ENCODE measurements at places on chromosomes 2 and 18. TPM values are rescaled to one million over a fixed set of nuclear protein-coding genes. Genes with fewer than 3 reads are reported as not detected.

DNA sequence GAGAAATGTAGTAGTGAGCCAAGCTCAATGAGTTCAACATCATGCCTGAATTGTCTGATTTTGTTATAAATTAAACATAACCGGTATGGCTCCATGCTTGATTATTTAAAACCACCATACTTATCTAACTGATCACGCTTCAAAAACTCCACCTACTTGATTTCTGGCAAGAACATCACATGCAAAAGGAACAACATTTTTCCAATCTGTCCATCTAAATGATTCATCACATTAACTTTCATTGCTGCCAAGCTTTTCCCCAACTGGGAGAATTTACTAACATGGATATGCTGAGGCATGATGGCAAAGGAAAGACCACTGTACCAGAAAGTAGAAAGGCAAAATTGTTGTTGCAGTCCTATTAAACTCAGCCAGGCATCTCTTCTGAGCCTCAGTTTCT lies 286.8 kb downstream of the TRIB2 start:
- no peak for DNase-seq

GRCh38 chr2:63000801-63001200 lies 49.8 kb upstream of the OTX1 start:
- DNase-seq, result no peak

DNA sequence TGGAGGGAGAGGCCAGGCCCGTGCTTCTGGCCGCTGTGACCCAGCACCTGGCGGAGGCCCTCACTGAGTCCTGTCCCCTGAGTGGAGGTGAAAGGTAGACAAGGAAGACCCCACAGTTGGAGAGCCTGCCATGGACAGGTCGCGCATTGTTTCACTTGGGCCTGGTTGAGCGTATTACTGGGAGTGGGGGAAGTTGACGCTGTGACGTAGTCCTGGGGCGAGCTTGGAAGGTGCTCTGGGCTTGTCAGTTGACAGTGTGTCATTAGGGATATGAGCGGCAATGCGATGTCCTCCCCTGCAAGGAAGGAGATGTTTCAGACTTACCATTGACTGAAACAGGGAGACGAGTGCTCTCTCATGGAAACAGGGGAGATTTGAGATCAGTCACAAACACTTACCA lies 127.1 kb downstream of the SH3RF3 start:
- no peak for DNase-seq

DNA sequence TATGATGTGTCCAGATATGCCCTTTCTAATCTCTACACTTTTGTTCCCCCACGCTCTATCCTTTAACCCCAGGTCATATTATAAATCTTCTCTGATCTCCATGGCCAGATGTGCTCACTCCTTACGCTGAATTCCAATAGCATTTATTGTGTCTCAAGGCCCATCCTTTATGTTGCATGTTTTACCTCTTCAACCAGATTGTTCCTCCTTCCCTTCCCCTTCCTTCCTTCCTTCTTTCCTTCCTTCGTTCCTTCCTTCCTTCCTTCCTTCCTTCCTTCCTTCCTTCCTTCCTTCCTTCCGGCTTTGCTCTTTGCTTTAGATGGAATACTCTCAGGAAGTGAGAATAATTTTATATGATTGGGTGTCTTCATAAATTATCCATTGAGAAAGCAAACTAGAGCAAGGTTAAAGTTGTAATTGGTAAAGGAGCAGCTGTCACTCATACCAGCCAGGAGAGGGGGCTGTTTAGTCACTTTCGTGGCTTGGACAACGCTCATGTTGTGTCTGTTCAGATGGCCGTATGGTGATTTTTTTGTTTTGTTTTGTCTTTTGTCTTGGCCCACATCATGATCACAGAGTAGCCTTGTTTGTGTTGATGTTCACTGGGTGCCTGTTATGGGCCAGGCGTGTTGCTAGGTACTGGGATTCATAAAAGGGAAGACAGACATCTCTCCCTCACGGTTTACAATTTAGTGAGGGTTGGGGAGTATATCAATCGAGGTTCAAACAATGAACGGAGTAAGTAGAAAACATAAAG lies 68.0 kb downstream of the DAW1 start:
- no peak for DNase-seq

GRCh38 chr2:119441376-119442225 lies 9.9 kb downstream of the TMEM37 start:
- DNase-seq, result no peak

DNA sequence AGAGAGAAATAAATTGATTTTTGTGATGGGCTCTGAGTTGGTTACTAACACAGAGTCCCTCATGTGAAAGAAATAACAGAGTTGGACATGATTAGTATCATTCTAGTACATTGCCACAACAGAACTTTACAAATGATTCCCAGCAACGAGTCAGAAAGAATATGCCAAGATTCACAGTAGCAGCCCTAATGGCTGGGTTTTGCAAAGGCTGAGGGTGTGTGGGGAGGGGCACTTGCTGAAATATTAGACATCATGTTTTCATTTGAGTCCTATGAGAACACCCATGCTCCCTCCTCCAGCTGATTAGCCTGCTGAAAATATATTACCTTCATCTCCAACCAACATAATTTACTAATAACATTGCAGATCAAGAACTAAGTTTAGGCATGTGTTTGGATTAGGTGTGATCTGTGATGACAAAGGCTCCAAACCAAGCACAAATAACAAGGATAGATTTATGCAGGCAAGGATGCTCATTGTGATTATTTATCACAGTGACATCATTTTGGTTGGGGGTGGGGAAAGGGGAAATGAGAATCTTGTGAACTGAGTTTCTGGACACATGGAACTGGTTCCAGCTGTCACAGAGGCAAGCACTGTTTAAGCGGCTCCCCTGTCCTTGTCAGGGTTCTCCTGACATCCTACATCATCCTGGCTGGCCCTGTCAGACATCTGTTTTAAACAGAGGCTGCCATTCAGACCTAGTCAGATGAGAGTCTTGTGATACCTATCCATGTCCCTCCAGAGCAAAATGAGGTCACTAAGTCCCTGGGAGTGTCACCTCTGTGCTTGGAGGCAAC lies 205.8 kb upstream of the NCKAP5 start:
- DNase-seq, result no peak

- no peak for DNase-seq
Observed at GRCh38 chr2:127011796-127012195, 95.2 kb downstream of the BIN1 start.

DNA sequence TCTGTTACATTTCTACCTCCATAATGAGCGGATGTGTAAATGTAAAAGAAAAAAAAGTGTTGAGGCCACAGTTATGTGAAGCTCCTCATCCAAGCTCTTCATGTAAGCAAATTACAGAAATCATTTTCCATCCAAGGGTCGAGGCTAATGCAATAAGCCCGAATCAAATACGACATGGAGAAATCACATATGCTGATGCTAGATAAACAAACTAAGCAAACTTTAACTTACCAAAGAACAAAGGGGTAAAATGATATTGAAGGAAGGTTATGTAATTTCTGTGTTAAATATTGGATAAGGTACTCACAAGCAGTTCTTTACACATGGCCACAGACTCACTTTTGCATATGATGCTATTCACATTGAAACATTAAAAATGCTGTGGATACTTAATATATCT lies 310.2 kb upstream of the ID2 start:
- no peak for DNase-seq

Gene MOCOS
- 10.0 TPM for total RNA-seq

Gene SEMA4F
- 5.5 TPM for total RNA-seq

Gene STRN
- 48.6 TPM for total RNA-seq
